ENCODE measurements at places on chromosomes 11 and 22. TPM values are rescaled to one million over a fixed set of nuclear protein-coding genes. Genes with fewer than 3 reads are reported as not detected.

DNA sequence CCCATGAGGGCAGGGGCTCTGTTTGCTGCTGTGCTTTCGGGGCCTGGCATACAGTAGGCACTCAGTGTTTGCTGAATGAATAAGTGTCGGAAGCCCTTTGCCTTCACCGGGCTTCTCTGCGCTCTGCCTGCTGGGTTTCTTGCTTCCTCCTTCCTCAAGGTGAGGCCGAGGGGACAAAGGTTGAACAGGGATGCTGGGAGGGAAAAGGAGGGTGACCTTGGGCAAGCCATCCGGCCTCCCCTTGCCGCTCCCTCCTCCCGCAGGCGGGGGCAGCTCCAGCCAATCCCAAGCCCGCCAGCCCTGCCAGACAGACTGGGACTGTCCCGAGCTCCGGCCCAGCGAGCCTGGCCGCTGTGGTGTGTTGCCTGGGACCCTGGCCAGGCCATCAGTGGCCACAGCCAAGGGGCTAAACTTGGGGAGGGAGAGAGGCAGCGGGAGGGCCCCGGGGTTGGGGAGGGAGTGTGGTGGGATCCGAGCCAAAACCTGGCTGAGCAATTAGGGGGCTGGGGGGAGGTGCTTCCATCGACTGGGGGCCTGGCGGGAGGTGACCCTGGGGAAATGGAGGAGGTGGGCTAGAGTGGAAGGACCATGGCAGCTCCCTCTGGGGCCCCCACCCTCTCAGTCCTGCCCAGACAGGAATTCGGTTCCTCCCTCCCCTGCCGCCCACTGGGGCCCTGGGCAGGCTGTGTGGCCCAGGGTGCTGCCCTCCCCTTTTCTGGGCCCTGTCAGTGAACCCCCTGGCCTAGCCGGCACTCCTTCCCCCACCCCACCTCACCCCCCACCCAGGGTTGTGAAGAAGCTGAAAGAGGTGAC is 3.4 kb upstream of the RCOR2 start:
- no peak overlapping the region for H3K27ac ChIP-seq
- H3K36me3 ChIP-seq = no peaks in the 10 kb centered on the region
- peaks cover 7% of the 10 kb centered on the region for H3K4me1 ChIP-seq

GRCh38 chr22:28604966-28605761 is 74.5 kb downstream of the TTC28 start:
- H3K36me3 ChIP-seq = no peaks in the 10 kb centered on the region
- H3K4me1 ChIP-seq = no peaks in the 10 kb centered on the region
- peaks cover 2% of the 10 kb centered on the region for H3K27me3 ChIP-seq

GRCh38 chr11:93663021-93663420 is 1.5 kb downstream of the CEP295 start:
- peak overlapping the region; percentile 96 for H3K27ac ChIP-seq
- no peak overlapping the region for H3K4me3 ChIP-seq
- no peak for DNase-seq
- H3K36me3 ChIP-seq = no peaks in the 10 kb centered on the region
- no peaks in the 10 kb centered on the region for H3K27me3 ChIP-seq

DNA sequence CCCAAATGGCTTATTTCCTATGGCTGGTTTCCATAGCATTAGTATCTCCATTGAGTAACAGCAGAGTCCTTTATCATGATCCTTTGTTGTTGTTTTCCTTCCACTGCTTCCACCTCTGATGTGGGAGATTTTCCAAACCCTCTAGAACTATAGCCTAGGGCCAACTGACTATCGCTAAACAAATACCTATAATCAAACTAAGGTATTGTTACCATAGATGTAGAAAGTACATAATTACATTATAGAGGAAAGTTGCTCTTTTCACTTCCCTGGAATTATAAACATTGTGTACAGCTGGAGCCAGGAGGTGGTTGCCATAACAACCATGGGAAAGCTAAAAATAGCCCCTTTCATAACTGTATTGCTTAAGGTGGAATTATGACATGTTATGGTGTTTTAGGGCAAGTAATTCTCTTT is 47.0 kb upstream of the ALKBH3 start:
- no peaks in the 10 kb centered on the region for H3K36me3 ChIP-seq
- no peak overlapping the region for H3K27ac ChIP-seq
- H3K4me1 ChIP-seq = no peaks in the 10 kb centered on the region

- no peak overlapping the region for H3K4me3 ChIP-seq
- DNase-seq = no peak
- no peaks in the 10 kb centered on the region for H3K27me3 ChIP-seq
- no peaks in the 10 kb centered on the region for H3K36me3 ChIP-seq
- H3K27ac ChIP-seq = no peak overlapping the region
- no peaks in the 10 kb centered on the region for H3K4me1 ChIP-seq
Observed at GRCh38 chr11:79182794-79183193, 258.0 kb downstream of the TENM4 start.

PDE2A gene
- 1.7 TPM for total RNA-seq

OR51B6 gene
- not detected for total RNA-seq

IMMP1L gene
- 16.3 TPM for total RNA-seq

All from T-cell (primary cell).